NCI-H1694 (cell line): ENCODE measurements at places on chromosomes 6 and 20.

- DNase-seq: no peak
Measured at GRCh38 chr6:148492654-148493290, 150.1 kb downstream of the SASH1 start.

GRCh38 chr6:166306378-166307081 is 1.7 kb downstream of the PRR18 start:
- DNase-seq: no peak

DNA sequence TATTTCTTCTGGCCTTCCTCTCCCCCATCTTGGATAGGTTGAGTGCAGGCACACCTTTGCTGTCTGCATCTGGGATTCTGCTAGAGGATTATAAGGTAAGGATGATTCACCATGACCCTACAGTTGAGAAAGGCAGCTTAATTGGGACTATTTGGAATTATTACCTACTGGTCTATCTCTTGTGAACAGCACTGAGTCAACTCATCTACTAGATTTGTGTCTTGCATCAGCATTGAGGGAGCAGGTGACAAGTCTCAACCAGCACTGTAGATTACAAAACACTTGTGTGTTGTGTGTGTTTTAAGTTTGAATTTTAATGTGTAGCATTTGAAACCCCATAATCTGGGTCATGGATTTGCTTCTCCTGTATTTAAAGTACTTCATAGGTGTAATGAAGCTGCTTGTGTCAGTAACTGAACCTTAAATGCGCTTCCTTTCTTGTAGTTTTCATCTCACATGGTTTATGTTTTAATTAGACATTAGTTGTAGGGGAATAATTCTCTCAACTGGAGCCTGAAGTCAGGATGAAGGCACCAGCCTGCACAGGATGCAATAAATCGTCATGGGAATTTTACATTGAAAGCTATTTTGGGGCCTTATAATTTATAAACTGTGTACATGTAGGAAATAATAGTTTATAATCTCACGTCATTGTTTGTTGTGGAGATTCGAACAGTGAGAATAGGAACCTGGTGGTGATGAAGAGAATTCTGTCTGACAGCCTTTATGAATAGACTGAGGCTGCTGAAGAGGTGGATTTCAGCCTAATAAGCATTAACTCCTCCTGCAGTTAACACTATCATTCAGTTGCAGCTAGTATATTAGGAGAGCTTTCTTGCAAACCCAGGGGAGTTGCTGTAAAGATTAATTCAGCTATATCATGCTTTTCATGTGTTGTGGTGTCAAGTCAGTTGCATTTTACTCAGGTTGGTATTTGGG is 125.1 kb downstream of the JARID2 start:
- no peak for DNase-seq

- no peak for DNase-seq
Measured at GRCh38 chr6:149065658-149066556, 251.6 kb upstream of the TAB2 start.
